ENCODE measurements at places on chromosomes 6 and 20. TPM values are rescaled to one million over a fixed set of nuclear protein-coding genes. Genes with fewer than 3 reads are reported as not detected.

PHACTR2 gene
- 76.9 TPM for total RNA-seq

CLVS2 gene
- not detected for total RNA-seq

SAPCD1 gene
- total RNA-seq = 0.59 TPM

SLC26A8 gene
- total RNA-seq = under 0.01 TPM

TINAG gene
- total RNA-seq = not detected

RRAGD gene
- total RNA-seq = 3.3 TPM

ADGRF1 gene
- total RNA-seq = not detected

PIGU gene
- total RNA-seq = 9.0 TPM

FAM184A gene
- under 0.01 TPM for total RNA-seq

RSPH9 gene
- under 0.01 TPM for total RNA-seq

SPTLC3 gene
- 14.8 TPM for total RNA-seq

GRCh38 chr20:13608066-13608465 is 30.7 kb downstream of the TASP1 start:
- DNase-seq = no peak

GRCh38 chr6:4961322-4962168 is 42.3 kb downstream of the RPP40 start:
- no peak for DNase-seq

GRCh38 chr20:16531485-16531884 is 41.8 kb downstream of the KIF16B start:
- DNase-seq = peak; percentile 55

DNA sequence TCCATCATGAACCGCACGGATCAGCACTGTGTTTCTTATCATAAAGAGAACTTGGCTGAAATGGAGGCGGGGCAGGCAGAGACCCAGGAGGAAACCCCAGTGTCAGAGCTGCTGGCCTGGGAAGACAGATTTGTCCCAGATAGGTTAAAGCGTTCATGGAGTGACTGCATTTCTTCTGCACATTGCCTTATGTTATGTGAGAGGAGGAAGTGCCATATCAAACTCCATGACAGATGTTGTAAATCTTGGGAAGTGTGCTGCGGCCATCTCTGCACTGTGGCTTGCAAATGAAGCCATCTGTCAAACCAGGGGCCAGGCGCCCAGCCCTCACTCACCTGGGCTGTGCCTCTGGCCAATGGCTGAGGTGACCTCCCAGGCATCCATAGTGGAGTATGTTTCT is 163.0 kb downstream of the SLC24A3 start:
- no peak for DNase-seq

GRCh38 chr6:106967936-106968555 is 6.5 kb downstream of the CD24 start:
- no peak for DNase-seq

- peak; percentile 89 for DNase-seq
These were observed 801 bp downstream of the SRC start for GRCh38 chr20:37346535-37347346.

- DNase-seq = no peak
These were observed 47.2 kb upstream of the TFAP2D start for GRCh38 chr6:50666089-50666488.

DNA sequence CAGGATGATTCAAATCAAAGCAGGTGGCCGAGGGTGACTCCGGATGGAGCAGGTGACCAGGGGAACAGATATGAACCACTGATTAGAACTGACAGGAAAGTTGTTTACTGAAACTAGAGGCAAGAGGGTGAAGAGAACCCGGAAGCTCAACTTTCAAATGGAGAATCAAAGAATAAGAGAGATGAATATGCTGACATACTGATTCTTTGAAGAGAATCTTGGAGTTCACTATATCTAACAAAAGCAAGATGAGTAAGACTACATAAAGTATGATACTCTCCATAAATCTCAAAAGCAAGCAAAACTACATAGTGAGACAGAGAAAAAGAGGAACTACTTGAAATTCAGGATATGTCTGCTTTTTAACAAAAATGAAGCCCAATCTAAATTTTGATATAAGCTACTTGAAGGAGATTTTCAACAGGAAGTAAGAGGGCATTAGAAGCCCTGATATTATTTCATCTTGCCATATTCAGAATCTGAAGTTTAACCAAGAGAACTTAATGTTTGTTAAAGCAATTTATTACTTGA is 4.0 kb upstream of the UBD start:
- DNase-seq = no peak

DNA sequence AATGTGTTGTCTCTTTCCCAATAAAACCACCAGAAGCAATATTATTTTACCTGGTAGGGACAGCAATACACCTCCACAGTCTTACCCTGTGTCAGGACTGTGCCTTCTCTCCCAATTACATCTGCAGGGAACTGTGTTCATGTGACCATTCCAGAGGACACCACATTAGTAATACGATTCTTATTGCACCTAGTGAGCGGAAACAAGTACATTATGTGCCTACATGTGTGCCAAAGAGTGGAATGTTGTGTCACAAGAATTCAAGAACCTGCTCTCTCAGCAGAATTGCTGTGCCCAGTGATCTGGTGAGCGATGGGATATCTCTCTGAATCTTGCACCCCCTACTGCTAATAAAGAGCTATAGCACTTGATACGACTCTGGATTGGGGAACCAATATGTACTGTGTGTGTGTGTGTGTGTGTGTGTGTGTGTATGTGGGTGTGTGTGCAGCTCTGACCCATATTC is 57.4 kb upstream of the FOXC1 start:
- DNase-seq = peak; percentile 88

DNA sequence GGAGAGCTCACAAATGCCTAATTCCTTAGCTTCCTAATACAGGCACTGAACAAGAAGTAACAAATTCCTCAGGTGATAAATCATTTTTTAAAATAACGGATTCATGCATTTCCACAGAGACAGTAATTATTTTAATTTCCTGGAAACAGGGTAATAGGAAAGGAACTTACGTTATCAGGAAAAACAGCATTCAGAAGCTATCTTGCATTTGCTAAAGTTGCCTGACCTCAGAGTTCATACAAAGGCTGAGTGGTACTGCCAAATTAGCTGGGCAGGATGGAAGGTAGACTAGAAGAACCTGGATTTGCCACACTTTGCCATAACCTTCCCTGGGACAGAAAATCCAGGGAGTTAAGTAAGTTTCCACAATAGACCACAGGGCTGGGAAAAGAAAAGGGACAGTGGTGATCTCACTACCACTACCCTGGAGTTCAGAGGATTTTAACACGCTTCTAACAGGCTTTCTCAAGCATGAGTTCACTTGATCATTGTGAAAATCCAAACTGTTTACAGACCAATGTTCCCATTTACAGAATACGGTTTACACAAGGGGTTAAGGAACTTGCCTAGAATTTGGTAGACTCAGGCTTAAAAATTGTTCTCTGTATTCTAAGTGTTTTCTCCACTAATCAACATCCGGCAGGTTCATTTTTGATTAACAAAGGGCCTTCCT is 57.0 kb downstream of the KIF13A start:
- peak; percentile 44 for DNase-seq

- no peak for DNase-seq
These were observed 173.2 kb downstream of the VEGFA start for GRCh38 chr6:43943099-43943766.

DNA sequence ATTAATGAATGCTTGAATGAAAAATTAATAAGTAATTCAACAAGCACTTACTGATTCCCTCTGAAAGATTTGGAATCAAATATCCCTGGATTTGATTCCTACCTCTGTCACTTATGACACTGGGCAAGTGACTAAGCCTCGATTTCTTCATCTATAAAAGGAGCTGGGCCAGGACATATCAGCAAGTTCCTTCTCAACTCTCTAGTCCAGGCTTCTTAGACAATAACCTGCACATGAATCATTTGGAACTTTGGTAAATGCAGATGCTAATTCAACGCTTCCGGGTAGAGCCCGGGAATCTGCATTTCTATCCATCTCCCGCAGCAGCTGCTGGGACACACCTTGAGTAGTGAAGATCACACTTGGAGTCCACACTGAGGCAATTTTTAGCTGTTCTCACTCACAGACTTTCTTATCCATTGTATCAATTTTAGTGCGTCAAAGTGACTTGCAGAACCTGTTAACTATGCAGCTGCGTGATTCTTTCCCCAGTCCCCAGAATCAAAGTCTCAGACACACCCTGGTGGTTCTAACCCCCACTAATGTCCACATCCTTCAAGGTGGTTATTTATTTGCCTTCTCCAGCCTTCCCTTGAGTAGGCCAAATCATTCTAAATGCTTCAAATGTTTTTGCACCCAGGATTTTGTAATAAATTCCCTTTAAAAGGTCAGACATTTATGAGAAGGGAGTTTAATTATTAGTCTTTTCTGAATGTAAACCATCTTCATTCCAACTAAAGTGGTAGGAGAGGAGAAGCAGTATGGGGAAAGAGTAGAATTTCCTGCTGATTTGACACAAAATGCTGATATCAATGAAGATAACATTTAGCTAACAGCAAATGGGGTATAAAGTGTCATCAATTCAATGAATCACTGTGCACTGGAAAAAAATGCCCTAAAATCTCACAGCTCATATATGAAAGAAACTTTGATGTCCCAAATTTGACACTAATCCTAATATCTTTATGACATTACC is 26.0 kb upstream of the CCND3 start:
- peak; percentile 88 for DNase-seq

DNA sequence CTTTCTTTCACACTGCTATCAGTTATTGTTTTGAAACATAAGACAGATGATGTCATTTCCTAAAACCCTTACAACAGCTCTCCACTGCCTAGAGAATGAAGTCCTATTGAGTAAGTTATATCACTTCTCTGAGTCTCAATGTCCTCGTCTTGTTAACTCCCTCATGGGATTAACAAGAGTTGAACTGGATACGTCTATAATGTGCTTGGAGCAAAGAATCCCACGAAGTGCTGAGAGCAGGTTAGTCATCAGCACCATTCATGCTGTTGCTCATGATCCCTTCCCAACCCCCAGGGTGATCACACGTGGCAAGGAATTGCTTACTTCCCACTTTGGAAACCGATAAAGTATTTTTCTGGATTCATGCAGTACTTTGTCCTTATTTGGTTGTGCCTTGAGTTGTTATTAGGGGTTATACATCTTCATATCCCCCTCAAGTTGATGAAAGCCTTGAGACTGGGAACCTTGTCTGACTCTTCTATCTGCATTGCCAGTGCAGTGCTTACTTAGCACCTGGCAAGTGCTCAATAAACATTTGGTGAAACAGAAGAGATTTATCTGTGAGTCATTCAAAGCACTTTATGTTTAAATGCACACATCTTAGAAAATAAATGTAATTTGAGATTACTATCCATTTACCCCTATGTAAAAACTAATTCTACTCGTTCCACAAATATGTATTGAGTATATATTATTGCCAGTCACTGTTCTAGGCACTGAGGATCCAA is 487.5 kb downstream of the EPM2A start:
- peak; percentile 86 for DNase-seq

DNA sequence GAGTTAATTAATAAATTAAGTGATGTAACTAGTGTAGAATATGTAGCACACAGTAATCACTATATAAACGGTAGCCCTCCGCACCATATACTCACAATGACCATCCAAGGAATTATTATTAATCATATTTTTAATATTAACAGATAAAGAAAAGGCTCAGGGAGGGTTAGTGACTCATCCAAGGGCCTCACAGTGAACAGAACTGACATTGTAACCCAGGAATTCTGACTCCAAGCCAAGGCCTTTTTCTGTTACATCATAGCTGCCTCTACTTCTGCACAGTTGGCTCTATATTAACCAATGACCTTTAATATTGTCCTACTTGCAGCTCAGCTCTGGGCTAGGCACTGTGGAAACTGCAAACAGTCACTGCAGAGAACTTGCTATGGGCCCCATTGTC is 117.5 kb upstream of the SIRPG start:
- no peak for DNase-seq

DNA sequence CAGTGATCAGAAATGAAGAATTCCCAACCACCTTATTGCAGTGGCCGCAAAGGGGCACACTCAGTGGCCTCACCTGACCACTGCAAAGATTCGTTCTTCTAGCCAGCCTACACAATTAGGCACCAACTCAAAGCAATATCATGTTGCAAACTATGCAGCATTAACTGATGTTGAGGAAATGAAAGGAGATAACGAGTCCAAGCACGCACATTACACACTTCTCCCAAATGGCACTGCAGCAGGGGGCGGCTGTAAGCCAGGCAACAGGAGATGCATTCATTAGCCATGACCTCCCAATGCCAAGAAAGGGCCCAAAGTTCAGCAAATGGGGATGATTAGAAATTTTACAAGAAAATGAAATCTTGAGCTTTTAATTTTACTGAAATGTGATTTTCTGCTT is 39.3 kb downstream of the ATXN1 start:
- no peak for DNase-seq

- no peak for DNase-seq
These were observed 470.2 kb upstream of the BTBD3 start for GRCh38 chr20:11447371-11448100.

GRCh38 chr6:168625602-168626001 is 184.6 kb downstream of the SMOC2 start:
- DNase-seq = no peak

- DNase-seq = no peak
These were observed 125.8 kb upstream of the SPTLC3 start for GRCh38 chr20:12882832-12883506.

GRCh38 chr6:32184084-32184640 is at the start of gene AGER:
Gene AGER (minus strand): TSS chr6:32184253. CDS start chr6:32184222, 31 bp downstream.
- peak; percentile 34 for DNase-seq

- peak; percentile 95 for DNase-seq
These were observed 92.2 kb downstream of the CDH22 start for GRCh38 chr20:46215913-46216707.

GRCh38 chr6:3516092-3516491 is 59.2 kb upstream of the SLC22A23 start:
- DNase-seq = no peak

DNA sequence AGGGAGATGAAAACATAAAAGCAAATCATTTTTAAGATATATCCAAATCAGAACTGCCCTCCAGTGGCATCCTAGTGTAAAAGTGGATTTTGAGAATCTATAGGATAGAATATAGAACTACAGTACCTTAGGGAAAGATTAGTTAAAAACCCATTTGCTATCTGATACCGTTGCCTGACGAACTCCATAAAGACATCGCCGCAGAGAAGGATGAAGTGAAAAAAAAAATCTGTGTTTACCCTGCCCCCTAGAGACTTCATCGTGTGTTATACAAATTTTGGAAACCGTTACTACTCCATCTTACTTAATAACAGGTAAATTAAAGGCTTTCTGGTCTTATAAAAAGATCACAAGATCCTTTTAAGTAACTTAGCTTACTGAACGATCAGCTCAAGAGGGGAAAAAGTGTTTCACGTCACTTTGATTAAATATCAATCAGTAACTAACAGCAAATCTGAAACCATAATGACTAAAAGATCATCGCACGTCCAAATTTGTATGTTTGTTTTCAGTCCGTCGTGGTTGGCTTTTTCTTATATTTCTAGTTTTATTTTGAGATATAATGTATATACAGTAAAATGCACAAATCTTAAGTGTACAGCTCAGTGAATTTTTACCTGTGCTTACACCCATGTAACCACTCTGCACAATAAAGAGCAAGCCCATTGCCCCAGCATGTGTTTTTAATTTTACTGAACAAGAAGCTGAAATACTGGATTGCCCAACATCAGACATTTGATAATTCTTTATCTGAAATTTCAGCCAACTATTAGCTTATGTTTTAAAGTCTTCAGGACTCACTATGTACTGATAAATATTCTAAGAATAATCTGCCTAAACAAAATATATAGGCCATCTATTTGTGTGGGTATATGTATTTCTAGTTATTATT is 881 bp upstream of the MCM3 start:
- no peak for DNase-seq
